ENCODE measurements at places on chromosomes 12 and 14.
A peak's percentile ranks its signal among the peaks of the same experiment; 100 is the strongest.

DNA sequence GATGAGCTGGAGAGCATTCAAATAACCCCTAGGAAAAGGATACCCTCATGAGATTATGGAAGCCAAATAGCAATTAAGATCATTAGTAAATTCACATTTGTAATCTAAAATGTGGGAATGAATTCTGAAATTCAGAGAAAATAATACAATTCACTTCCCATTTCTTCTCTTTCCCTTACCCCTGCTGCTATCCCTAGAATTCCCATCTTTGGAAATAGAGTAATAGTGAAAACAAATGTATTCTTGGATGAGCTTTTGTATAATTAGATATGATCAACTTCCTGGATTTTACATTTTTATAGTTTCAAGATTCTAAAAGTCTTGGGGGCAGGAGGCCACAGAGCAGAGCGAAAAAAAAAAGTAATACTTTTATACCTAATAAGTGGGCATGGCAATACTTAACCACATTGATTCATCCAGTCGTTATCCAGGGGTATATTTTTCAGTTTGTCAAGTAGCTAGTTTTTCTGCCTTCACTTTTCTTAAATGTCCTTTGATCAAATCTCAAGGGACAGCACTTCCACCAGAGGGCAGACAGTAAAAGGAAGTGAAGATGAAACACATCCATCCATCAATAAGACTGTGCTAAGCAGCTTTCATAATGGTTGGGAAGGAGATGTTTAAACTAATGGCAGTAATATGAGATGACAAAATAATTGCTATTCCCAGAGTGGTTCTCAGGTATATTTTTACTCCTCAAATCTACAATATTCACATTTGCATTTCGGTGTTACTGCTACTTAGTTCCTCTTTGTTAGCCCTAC lies 401.3 kb downstream of the DIO2 start:
- no peak for DNase-seq

DNA sequence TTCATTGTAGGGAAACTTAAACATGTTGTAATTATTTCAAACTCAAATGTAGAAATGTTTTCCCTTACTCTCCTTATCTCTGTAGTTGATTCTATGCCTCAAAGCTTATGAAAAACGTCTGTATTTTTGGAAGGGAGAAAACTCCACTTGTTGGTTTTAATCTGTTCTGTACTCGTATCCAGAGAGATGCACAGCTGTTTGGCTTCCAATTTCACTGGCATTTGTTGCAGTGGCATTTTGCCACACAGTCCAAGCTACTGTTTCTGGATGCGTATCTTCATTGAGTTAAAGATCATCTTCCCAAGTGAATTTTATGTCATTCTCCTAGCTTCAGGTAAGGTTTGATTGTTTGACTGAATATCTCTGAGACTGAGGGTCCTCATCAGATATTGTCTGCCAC lies 481.4 kb downstream of the TRHDE start:
- no peak for DNase-seq

DNA sequence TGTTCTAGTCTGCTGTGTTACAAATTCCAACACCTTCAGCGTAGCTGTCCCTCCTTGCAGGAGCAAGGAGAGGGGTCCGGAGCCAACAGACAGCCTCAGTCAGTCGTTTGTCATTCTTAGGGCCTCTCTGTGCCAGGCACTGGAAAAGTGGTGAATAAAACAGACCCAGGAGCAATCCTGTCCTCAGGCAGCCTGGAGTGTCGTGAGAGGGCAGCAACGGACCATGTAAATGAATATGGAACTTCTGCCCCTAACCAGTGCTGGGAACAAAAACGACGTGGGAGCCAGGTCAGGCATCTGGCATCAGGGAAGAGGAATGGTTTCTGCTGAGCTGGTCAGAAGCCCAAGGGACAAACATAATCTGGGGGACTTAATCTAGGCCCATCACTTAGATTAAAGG lies 64.8 kb upstream of the PSMC1 start:
- DNase-seq, result no peak

DNA sequence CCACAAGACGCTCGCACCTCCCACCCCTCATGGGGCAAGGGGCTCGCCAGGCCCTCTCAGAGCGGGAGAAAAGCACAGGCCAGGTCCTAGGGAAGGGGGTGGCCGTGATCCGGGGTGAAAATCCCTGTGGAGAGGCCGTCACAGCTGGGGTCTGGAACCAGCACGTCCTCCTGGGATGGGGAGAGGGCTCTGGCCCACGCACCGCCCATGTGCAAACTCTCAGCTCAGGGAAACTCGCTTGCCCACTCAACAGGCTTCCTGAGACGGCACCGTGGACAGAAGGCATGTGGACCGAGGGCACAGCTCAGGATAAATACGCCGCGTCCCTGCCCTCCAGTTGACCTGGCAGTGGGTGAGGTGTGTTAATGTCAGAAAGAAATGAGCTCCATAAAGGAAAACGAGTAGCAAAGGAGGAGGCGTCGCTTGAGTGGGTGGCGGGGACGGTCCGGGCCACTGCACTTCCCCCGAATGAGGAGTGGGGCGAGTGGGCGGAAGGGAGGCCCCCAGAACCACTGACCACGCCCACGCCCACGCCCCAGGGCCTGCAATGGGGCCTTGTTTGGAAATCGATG lies 57.6 kb upstream of the GALNT9 start:
- no peak for DNase-seq

DNA sequence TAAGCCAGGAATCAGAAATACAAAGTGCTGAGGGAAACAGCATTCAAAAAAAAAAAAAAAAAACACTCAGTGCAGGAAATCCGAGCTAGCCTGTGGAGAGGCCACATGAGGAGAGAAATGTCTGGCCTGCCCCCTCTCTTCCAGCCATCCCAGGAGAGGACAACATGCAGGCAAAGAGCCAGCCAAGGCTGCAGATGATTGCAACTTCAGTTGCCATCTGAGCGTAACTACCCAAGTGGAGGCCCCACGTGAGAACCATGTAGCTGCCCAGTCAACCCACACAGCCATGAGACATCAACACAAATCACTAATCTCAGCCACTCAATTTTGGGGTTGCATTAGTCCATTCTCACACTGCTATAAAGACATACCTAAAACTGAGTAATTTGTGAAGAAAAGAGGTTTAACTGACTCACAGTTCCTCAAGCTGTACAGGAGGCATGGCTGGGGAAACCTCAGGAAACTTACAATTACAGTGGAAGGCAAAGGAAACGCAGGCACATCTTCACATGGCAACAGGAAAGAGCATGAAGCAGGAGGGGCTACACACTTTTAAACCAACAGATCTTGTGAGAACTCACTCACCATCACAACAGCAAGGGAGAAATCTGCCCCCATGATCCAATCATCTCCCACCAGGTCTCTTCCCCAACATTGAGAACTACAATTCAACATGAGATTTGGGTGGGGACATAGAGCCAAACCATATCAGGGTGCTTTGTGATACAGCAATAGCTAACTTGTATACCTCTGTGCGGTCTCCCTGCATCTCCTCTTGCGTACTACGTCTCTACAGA lies 161.1 kb downstream of the PIWIL1 start:
- DNase-seq, result peak; percentile 3

- DNase-seq, result no peak
Measured at GRCh38 chr14:75401361-75401760, 26.5 kb upstream of the JDP2 start.

GRCh38 chr12:570435-570920 lies 92.8 kb downstream of the NINJ2 start:
- DNase-seq, result no peak

- DNase-seq, result peak; percentile 87
Measured at GRCh38 chr12:52213564-52214420, 19.3 kb upstream of the KRT7 start.

DNA sequence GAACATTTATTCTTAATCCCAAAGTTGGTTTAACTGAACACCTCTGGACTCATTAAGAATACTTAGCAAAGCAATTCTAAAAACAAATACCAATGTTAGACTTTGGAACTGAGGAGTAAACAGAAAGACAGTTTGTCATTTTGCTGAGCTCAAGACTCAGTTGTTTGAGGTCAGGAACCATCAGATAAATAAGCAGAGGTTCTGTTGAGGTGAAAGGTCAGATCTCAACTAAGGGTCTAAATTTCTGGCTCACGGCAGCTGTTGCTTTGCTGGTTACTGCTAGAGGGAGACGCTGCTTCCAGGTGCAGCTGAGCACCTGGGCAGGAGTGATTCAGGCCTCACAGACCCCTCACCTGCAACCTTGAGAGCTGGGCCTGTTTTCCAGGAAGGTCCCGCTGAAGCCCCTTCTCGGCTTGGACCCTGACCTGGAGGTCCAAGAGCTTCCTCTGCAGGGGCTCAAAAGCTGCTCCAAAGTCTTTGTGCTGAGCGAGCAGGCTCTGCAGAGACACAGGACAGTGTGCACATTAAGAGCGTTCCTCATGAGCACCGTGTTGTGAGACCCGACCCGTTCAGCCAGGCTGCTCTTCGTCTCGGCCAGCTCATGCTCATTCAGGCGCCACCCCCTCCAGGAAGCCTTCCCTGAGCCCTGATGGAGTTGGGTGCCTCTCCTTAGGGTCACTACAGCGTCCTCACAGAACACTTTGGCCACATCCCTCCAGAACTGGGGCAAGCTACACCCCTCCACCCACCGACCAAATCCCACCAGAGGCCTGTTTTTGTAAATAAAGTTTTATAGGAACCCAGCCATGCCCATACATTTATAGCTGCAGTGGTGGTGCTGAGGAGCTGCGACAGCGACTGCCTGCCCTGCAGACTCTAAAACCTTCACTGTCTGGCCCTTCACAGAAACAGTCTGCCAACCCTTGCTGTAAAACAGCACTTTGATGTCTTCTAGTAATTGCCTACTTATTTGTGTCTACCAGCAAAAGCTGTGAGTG lies 72.0 kb downstream of the SYNE3 start:
- no peak for DNase-seq

DNA sequence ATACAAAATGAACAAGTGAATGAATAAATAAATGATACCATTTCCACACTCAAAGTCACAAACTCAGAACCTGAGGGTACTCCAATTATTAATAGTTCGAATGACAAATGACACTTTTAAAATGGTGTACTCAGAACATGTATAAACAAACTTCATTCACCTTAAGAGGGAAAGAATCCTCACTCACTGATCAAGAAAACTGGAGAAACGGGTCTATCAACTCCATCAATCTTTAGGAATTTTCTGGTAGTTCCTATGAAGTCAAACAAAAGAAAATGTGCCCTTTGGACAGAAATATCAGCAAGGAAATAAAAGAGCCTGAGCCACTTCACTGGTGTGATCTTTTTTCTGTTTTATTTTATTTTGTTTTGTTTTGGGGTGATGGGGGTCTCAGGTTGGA lies 5.2 kb upstream of the NRDE2 start:
- DNase-seq, result no peak

DNA sequence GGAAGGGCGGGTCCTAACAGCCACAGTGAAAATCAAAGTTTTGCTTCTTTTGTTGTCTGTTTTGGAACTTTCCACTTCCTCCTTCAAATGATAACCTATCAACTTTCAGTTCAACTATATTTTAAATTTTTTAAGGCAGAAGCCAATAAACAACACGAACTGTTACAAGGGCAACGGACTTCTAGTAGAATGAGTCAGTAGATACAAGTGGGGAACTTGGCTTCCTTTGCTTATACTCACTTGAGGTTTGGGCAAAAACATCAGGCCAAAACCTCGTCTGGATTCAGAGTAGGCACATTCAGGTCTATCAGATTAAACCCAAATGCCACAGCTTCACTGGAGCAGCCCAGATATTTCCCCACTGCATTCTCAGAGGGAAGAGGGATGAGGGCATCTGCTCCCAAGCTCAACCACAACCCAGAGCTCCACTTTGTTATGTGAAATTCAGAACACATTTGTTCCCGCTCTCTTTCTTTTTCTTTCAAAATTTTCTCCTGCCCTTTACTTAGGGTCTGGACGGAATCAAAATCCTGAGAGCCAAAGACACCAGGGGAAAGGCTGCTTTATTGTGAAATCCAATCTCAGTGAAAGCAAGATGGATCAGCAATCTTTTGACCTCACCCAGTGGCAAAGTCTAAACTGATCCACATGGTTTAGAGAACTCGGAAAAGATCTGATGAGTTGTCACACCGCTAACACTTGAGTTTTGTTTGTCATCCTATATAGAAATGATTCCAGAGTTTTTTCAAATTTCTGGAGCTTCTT lies 152.5 kb upstream of the BTG1 start:
- no peak for DNase-seq

DNA sequence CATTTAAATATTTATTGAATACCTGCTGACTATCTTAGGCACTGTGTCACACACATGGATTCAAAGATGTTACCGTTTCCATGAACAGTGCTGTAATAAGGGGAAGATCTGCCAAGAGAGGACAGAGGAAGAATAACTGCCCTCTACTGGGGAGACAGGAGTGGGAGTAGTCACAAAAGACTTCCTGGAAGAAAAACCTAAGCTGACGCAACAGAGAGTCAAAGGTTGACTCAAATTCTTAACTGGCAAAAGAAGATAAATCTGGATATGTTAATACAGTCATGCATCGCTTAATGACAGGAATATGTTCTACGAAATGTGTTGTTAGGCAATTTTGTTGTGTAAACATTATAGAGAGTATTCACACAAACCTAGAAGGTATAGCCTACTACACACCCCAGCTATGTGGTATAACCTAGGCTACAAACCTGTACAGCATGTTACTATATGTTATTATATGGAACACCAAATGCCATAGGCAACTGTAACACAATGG lies 51.5 kb downstream of the DCAF5 start:
- DNase-seq, result no peak

- no peak for DNase-seq
Measured at GRCh38 chr12:122043476-122043875, 21.8 kb downstream of the BCL7A start.

DNA sequence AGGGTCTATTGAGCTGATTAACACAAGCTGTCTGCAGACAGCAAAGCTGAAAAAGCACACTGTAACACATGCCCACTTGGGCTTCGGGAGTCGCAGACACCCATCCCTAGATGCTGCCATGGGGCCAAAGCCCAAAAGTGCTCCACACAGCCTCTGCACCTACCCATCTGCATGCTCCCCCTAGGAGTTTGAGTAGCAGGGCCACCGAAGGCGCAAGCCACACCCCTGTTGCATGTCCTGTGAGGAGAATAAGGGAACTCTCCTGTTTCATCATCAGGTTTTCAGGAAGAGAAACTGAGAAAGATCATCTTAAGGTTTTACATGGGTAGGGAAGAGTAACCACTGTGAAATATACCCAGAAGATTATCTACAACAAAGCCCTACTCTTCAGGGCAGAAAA lies 5.6 kb upstream of the ST8SIA1 start:
- DNase-seq, result no peak

DNA sequence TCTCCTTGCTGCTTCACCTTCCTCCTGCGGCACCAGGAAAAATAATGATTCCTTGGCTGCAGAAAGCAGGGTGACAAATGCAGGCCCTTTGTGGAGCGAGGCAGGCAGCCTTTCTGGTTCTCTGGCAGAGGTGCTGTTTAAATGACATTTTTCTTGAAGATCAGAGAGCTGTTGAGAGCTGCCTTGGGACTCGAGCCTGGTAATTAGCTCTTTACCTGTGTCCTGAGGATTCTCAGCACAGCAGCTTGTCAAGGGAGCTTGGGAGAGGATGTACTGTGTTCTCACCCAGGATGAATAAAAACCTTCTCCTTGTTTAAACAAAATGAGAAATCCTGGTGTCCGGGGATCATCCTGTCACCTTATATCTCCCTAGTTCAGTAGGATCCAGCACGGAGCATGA lies 204.0 kb downstream of the AACS start:
- DNase-seq, result no peak

All from NCI-H2029 (cell line).